ENCODE measurements at places on chromosomes 6 and 20.

GRCh38 chr6:134318974-134319281 lies 1.0 kb upstream of the SGK1 start:
- DNase-seq, result no peak

GRCh38 chr6:30787954-30788353 lies 43.6 kb upstream of the IER3 start:
- no peak for DNase-seq

DNA sequence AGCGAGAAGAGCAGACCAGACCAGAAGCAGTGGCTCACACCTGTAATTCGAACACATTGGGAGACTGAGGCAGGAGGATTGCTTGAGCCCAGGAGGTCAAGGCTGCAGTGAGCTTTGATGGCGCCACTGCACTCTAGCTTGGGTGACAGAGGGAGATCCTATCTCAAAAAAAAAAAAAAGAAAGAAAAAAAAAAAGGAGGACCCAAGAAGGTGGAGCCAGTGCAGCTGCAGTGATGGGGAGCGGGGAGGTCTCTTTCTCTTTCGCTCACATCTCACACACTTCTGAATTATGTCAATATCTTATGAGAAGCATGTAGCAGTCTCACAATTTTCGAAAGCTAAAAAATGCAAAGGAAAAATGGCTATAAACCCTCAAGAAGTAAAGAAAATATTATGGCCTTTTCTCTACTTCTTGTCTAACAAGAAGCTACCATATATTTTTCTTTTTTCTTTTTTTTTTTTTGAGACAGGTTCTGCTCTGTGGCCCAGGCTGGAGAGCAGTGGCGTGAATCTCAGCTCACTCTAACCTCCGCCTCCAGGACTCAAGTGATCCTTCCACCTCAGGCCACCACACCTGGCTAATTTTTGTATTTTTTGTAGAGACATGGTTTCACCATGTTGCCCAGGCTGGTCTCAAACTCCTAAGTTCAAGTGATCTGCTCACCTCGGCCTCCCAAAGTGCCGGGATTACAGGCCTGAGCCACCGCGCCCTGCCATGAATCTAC lies 3.8 kb upstream of the SPO11 start:
- DNase-seq, result no peak

DNA sequence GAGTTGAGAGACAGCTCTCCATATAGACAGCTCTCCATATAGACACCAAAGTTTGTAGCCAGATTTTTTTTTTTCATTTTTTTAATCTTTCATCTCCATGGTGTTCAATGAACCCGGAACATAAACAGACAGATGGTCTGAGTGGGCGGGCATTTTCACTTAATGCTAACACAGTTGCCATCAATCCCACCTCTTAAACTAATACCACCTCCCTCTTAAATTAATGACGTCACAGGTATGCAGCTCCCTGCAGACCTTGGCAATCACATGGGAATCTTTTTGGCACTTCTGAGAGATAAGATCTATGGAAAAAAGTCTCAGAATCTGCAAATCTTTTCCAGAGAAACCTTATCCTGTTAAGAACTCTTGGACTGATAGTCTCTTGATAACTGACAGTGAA lies 43.2 kb downstream of the PFDN4 start:
- DNase-seq, result no peak

DNA sequence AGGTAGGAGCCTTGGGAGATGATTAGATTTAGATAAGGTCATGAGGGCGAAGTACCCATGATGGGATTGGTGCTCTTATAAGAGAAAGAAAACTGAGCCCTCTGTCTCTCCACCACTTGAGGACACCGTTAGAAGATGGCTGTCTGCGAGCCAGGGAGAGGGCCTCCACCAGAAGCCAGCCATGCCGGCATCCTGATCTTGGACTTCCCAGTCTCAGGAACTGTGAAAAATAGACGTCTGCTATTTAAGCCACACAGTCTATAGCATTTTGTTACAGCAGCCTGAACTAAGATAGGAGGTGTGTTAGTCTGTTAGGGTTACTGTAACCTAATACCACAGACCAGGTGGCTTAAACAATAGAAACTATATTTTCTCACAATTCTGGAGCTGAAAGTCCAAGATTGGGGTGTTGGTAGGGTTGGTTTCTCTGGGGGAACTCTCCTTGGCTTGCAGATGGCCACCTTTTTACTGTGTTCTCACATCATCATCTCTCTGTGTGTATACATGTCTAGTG lies 38.0 kb upstream of the ADGRF1 start:
- DNase-seq, result no peak

DNA sequence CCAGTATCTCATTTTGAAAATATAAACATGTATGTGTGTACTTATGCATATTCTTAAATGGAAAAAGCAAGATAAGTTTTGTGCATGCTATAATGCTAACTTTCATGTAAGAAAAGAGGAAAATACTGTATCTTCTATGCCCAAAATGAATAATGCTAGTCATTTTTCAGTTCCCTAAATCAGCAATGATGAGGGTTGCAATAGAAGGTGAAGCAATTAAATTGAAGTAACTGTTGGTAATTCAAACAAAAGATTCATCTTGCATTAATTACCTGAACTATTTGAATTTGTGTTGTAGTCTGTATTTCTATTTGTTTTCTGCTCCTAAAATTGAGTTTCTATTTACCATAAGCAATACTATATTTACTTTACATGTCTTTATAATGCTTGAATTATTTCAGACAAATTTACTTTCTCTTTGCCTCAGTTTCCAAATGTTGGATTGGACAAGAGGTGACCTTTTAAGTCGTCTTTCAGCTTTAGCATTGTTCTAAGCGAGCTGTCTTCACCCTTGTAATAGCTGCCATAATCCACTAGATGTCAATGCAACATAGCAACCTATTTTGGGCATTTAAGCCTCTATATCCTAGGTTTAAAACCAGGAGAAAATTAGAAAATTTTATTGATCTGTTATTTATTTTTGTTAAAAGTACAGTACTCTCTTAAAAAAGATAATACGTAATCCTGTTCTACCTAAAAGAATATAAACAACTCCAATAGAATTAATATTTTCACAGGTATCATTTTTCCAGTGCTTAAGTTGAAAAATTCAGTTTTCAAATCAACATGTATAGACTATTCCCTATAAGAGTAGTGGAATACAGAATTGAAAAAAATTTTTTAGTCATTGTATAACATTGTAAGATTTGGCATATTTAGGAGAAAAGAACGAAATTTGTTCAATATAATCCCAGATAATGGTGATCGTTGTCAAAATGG lies 52.3 kb upstream of the IFNGR1 start:
- peak; percentile 30 for DNase-seq

- DNase-seq, result no peak
These were observed 3.9 kb downstream of the FOXQ1 start for GRCh38 chr6:1315560-1316386.

- no peak for DNase-seq
These were observed 835.8 kb downstream of the GRIK2 start for GRCh38 chr6:102229271-102229670.

DNA sequence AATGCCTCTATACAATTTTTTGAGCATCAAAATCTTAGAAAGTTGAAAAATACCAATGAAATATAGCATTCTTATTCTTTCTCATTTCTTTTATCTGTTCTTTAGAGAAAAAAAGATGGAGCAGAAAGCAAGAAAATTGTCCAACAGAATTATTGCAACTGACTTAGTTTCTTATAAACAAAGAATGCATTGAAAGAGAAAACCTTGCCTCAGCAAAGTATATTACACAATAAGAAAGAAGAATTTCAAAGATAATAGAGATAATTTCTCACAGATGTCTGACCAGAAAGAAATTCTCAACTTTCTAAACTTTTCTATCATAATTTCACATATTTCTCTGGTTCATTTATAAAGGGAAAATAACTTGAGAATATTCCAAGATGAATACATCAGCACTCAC lies 47.0 kb upstream of the PRND start:
- no peak for DNase-seq

DNA sequence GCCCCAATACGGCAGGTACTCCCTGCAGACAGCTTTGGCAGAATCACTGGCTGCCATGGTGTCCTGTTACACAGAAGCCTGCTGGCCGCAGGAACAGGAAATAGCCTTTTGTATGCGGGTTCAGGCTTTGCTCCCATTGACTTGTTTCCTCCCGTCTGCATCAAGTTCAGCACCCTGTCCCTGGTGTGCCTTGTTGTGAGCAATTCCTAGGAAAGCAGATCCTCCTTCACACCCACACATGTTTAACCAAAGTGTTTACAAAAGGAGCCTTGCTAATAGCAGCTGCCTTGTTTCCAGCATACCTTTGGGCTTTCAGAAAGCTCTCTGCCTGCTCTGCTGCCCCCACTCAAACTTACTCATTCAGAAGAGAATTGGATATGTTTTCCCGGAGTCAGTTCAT lies 127.2 kb upstream of the SUPT3H start:
- no peak for DNase-seq

DNA sequence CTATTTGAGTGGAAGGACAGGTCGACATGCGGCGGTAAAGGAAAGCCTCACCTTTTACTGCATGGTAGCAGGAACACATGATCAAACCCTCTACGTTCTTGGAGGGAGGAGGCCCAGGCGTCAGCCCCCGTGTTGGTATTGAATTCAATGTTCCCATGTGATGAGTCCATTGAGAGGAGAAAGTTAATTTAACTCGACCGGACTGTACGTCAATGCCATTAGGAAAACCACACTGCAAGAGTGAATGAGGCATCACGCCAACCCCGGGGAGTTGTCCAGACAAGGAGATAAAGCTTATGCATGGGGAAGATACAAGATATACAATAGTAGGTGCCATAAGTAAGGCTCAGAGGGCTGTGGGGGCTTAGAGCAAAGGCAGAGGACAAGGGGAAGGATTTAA lies 213.9 kb upstream of the ECI2 start:
- DNase-seq, result no peak

DNA sequence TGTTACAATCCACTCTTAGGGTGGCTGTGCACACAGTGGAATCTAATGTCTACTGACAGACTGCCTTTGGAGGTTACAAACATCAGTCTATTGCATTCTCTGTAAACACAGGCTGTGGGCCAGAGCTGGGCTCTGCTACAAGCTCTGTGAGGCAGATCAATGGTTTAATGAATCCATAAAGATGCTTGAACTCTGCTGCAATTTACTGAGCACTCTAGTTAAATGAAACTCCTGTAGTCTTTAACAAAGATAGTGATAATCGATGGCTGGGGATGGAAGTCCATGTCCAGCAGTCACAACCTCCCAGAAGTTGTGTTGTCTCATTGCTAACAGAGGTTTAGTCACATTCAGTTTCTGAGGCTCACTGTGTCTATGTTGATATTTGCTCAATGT lies 50.5 kb downstream of the SOBP start:
- DNase-seq, result no peak

GRCh38 chr6:70839286-70840266 lies 117.3 kb downstream of the B3GAT2 start:
- no peak for DNase-seq

DNA sequence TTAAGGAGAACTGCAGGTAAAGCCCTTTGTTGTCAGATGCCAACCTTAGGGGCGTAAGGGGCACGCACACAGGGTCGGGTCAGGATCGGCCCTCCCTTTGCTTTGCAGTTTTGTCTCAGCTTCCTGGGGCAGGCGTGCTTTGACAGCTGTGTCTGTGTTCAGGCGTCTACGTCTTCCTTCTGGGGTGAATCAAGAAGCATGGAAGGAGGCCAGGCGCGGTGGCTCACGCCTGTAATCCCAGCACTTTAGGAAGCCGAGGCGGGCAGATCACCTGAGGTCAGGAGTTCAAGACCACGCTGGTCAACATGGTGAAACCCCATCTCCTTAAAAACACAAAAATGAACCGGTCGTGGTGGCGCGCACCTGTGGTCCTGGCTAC lies 1.3 kb downstream of the ZGPAT start:
- DNase-seq, result no peak

All from HS-27A (cell line).